ENCODE measurements at places on chromosomes 4 and X.

GRCh38 chrX:20309806-20310205, 43.1 kb upstream of the RPS6KA3 start:
- no peak for DNase-seq

- DNase-seq, result no peak
These were observed 76.2 kb downstream of the WFS1 start for GRCh38 chr4:6345866-6346265.

DNA sequence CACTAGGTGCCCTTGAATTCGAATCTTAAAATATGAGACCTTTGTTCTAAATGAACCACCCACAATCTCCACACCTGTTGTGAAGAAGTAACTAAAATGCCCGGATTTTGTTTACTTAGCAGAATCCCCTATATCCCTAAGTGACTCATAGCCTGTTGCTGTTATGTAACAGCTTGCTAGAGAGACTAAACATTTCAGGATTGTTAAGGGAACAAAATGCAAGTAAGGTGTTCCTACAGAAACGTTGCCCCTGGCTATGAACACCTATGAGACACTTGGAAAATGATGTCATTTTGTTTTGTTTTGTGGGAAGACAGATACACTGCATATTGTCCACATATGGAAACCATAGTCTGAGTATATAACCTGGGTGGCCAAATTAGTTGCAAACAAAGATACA, 24.2 kb upstream of the MXRA5 start:
- DNase-seq, result no peak

DNA sequence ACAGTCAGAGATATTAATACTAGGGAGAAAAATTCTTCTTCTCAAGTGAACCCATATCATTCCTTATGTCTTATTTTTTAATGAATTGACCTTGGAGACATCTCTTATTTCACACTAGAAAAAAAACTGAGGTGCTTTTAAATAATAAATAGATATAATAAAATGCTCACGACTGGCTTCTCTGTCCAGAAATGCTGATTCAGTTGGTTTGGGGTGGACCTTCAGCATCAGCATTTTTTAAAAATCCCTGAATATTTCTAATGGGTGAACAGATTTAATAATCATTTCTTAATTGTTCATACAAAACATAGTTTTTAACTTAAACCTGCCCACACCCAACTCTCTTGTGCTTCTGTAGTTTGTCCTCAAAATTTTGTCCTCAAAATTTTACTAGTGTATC, 283.9 kb downstream of the TECRL start:
- no peak for DNase-seq

GRCh38 chr4:126192506-126192905, 877.8 kb downstream of the FAT4 start:
- DNase-seq, result no peak

GRCh38 chr4:182492423-182492822, 249.2 kb downstream of the TENM3 start:
- DNase-seq, result no peak

GRCh38 chrX:7019555-7019954, 128.0 kb upstream of the STS start:
- no peak for DNase-seq

DNA sequence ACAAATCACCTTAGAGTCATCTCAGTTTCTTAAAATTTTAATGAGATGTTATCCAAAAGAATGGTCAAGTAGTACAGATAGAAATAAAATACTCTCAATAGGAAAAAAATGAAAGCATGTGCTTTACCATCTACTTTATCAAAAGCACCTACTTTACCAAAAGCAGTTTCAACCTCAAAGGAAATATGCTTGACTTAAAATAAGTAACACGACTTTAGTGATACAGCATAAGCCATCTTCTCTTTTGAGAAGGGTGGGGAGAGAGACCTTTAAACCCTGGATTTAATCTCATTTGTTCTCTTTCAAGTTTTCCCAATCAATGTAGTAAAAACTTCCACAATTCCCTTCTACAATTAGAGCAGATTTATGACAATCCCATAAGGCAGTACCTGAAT, 26.5 kb downstream of the OTUD4 start:
- no peak for DNase-seq

- DNase-seq, result no peak
These were observed 29.9 kb upstream of the PJA1 start for GRCh38 chrX:69195192-69195591.

DNA sequence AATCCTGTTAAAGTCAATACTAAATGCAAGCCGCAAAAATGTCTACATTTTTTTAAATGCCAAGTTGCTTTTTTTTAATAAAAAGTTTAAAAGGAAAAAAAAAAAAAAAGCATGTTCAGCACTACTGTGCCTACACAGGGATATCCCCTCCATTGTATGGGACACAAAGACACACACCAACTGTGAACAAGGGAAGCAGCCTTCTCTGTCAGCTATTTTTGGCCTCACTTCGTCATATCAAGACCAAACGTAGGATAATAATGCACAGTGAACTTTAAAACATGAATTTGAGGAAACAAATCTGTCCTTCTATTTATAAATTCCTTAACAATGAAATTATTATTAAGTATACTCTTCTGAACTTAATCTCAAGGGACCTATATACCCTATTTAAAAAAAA, 4.4 kb downstream of the FBXW7 start:
- no peak for DNase-seq
